ENCODE measurements at places on chromosomes 3 and 15.

GRCh38 chr15:82852941-82853561 lies 43.6 kb downstream of the WHAMM start:
- no peak for DNase-seq

GRCh38 chr3:130831719-130832400 lies 62.0 kb upstream of the ATP2C1 start:
- no peak for DNase-seq

- DNase-seq: no peak
Observed at GRCh38 chr3:103813955-103814354, 1379.1 kb downstream of the ZPLD1 start.

GRCh38 chr15:45083223-45083622 lies 30.7 kb downstream of the DUOX2 start:
- DNase-seq: no peak

- peak; percentile 97 for DNase-seq
Observed at GRCh38 chr15:52018693-52019393, at the start of gene MAPK6. TSS of gene MAPK6 (plus strand) at chr15:52019219. CDS start at chr15:52046461, 27,242 bp downstream.

DNA sequence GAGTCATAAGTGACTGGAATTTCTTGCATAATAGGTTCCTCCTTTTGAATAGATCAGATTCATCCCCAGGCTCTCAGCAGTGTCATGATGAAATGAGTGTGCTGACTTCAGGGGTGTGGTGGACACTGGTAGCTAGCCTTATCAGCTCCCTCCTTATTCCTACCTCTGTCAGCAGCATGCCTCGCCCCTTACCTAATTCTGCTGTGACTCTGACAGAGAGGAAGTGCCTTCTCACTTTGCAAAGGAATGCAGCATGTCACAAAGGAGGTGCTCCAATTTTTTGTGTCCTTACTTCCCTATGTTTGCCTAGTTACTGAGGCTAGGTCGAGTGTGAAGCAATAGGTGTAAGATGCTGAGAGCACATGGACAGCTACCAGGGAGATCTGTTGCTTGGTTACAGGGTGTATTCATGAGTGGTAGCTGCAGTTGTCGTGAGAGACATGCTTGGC lies 90.6 kb downstream of the TNFAIP8L3 start:
- DNase-seq: no peak

DNA sequence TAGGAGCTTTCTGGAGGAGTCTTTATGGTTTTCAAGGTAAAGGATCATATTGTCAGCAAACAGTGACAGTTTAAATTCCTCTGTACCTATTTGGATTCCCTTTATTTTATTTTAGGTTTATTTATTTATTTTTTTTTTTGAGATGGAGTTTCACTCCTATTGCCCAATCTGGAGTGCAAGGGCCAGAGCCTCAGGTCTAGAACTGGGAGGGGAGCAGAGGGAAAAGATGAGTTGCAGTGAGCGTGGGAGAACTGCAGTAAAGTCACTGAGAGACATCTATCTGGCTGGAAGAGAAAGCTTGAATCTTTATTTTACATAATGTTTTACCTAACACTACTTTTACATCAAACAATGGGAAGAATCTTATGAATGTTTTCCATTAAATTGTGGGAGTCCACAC lies 49.5 kb upstream of the GK5 start:
- no peak for DNase-seq
